ENCODE measurements at places on chromosomes 1 and 21. TPM values are rescaled to one million over a fixed set of nuclear protein-coding genes. Genes with fewer than 3 reads are reported as not detected.

DNA sequence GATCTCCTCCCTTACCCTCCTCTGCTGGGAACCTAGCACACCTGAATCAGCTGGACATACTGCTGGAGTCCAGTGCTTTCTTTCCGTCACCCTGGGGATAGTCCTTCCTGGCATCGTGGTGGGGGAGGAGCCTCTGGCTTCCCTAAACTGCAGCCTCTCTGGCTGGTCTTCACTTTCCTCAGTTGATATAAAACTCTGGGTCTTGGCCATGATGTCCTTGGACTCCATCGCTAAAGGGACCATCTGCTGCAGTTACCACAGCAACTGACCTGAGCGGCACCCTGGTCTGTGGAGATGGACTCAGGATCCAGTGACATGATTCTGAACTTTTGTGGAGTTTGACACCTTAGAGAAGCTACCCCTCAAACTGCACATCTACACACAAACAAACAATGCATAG, 22.8 kb downstream of the PARS2 start:
- no peak for DNase-seq

DNA sequence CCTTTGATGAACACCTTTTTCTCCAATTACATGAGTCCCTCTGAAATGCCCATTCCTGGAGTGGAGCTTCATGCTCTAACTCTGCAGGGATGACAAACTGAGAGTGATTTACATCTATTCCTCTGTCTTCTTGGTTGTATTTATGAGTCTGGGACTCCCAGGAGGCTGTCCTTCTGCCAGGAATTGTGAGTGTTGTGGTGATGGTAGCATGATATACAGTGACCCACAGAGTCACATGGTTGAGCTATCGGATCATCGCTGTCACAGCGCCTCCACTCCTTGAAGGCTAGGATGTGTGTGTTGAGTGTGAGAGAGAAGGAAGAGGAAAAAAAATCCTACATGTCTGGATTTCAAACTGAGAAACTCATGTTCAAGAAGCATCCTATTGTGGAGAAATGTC, 163.4 kb upstream of the CACNA1E start:
- no peak for DNase-seq

DNA sequence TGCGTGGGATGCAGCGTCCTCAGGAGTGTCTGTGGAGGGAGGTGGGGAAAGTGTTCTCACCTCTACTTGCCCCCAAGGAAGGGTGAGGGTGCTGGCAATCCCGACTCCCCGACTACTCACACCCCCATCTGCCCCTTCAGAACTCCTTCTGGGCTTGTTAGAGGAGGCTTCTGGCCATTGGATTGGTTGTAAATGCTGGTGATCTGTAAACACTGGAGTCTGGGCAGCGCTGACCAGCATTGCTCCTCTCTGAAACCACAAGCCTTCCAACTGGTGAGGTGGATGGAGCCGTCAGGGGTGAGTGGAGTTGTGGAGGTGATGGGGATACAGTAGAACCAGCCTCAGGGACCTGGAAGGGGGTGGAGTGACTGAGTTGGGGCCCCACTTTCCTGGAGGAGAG, 59.3 kb downstream of the NKAIN1 start:
- no peak for DNase-seq

DNA sequence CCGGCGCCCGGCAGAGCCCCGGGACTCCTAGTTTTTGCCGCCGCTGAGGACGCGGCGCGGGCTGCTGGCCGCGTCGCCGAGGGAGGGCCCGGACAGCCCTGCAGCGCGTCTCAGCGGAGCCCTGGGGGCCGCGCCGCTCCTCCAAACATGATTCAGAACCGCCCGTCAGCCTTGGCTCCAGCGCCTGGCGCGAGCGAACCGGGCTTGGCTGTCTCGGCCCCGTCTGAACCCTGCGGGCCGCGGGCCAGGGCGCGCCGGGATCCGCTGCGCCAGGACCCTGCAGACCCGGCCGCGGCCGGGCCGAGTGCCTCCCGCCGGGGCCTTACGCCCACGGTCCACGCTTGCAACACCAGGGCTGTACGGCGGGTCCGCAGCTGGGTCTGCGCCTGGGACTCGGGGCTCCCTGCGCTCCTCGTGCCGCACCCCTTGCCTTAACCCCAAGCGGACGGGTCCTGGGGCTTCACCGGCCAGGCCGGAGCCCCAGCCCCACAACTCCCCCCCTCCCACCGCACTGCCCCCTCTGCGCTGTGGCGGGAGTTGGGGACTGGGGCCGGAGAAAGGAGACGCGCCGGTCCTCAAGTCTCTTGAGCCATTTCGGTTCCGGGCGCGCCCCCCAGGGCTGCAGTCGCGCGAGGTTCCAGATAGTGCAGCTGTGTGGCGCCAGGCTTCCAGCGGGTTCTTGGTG, 48.4 kb upstream of the CD34 start:
- peak; percentile 91 for DNase-seq

IVL gene
- total RNA-seq: not detected

RHD gene
- total RNA-seq: 0.23 TPM

DNA sequence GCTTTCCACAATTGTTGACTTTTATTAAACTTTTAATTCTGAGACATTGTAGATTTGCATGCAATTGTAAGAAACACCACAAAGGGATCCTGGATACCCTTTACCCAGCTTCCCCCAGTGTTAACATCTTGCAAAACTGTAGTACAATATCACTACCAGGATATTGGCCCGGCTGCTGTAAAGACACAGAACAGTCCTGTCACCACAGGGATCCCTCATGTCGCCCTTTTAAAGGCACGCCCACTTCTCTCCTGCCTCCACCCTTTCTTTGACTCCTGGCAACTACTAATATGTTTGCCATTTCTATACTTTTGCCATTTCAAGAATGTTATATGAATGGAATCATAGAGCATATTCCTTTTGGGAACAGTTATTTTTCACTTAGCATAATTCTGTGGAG, 37.0 kb downstream of the NAV1 start:
- no peak for DNase-seq

SYT11 gene
- total RNA-seq: 10.5 TPM

DNA sequence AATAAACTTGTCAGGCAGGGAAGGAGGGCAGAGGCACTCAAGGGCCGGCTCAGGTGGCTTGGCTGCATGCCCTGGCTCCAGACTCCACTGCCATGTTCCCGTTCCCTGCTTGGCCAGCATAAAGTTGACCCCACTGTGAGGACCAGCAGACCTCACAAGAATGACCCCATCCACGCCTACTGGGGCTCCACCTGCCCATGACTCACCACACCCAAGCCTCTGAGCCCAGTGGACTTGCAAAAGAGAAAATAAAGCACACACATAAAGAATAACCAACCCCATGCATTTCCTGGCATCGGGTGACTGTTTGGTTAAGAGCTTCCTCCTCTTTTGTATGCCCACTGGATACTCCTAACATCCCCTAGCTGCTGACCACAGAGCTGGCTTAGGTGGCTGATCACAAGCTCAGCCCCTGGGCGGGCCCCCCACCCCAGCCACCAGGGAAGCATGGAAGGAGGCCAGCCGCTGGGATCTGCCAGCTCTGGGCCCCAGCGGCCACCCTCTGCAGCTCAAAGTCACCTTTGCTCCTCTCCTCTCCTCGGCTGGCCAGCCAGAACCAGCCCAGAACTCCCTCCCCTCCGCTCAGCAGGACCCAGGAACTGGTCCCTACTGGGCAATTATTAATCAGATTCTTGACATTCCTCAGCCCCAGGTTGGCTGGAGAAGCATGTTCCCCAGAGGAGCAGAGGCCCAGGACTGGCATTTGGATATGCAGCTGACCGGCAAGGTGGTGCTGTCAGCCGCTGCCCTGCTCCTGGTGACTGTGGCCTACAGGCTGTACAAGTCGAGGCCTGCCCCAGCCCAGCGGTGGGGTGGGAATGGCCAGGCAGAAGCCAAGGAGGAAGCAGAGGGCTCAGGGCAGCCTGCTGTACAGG, at the start of gene KLHDC7A:
KLHDC7A (plus strand) TSS at position 616 of the 875 bp plus-strand sequence; CDS start at position 668, 52 bp downstream.
- DNase-seq: no peak

- no peak for DNase-seq
Observed at GRCh38 chr1:109622137-109622892, 2.7 kb downstream of the AMPD2 start.

BRDT gene
- not detected for total RNA-seq

KIF26B gene
- 3.1 TPM for total RNA-seq

GRCh38 chr21:25307489-25307888, 299.8 kb downstream of the MRPL39 start:
- DNase-seq: no peak

Measured in adrenal gland (tissue), 19 donors.